ENCODE measurements at places on chromosomes 12 and 14.
A peak's percentile ranks its signal among the peaks of the same experiment; 100 is the strongest.

- DNase-seq = no peak
Measured at GRCh38 chr12:13066459-13066858, 22.3 kb downstream of the FAM234B start.

DNA sequence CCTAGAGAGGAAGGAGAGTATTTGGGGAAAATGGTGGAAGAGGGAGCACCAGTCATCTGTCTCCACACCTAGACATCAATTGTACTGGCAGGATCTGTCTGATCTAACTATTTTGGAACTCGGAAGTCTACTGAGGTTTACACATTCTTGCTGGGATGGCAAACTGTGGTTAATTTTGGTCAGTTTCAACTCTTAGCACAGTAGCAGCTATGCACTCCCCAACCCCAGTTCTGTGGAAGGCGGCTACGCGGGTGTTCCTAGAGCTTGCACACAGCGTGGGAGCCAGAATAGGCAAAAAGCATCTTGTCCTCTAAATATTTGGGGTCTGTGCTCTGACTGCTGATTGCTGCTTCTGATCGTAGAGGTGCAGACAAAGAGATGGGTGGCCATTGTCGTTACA lies 33.8 kb downstream of the TECPR2 start:
- DNase-seq = no peak

- DNase-seq = no peak
Measured at GRCh38 chr12:499837-500458, 40.2 kb downstream of the B4GALNT3 start.

- DNase-seq = no peak
Measured at GRCh38 chr14:34252227-34252626, 209.8 kb downstream of the SPTSSA start.

- DNase-seq = no peak
Measured at GRCh38 chr12:58564721-58565120, 355.6 kb downstream of the LRIG3 start.

DNA sequence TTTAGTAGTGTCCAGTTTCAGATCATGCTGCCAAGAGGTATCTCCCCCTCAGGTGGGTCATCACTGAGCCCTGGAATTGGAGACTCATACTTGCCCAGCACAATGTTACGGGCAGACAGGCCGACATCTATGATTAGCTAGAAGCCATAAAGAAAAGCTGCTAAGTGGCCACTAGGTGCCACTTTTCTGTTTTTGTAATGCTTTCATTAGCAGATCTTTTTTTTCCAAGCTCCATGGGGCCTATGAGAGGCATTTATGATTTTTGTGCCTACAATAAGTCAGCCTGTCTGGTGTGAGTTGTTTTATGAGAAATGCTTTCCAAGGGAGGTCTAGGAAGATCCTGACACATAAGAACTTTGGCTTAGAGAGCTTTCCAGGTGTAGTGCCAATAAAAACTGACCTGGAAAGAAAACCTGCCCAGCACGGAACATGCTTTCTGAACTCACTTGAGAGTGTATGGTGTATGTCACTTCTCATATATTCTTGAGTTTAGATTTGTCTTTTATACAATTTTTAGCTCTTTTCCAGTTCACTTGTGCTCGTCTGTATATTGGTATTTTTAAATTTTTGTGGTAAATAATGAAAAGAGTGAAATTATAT lies 21.8 kb upstream of the SMCO2 start:
- DNase-seq = peak; percentile 35

Measured in SHP77 (cell line).